ENCODE measurements at places on chromosomes 7 and 10.

DNA sequence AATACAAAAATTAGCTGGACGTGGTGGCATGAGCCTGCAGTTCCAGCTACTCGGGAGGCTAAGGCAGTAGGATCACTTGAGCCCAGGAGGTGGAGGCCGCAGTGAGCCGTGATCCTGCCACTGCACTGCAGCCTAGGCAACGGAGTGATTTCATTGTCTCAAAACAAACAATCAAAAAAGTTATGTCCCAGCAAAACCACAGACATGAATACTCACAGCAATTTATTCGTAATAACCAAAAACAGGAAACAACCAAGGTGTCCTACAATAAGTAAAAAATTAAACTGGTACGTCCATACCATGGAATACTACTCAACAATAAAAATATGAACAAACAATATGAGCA lies 11.6 kb upstream of the CYTH3 start:
- DNase-seq = no peak

DNA sequence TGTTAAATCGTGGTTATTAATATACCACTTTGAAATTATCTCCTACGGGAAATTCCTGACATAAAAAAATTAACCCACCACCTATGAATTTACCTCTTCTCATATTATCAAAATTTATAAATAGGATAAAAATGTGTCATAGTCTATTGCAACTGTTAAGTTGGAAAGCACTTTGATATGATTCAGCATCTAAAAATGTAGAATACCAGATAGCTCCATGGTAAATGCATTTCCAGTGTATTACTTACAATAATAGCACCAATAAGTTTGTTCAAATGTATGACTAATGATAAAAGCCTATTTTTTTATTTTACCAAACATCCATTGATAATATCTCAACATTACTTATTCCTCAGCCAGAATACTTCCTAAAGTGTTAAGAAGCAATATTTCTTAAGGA lies 13.6 kb upstream of the KCND2 start:
- no peak for DNase-seq

GRCh38 chr10:65827359-65827758 lies 1098.5 kb upstream of the LRRTM3 start:
- DNase-seq = no peak

DNA sequence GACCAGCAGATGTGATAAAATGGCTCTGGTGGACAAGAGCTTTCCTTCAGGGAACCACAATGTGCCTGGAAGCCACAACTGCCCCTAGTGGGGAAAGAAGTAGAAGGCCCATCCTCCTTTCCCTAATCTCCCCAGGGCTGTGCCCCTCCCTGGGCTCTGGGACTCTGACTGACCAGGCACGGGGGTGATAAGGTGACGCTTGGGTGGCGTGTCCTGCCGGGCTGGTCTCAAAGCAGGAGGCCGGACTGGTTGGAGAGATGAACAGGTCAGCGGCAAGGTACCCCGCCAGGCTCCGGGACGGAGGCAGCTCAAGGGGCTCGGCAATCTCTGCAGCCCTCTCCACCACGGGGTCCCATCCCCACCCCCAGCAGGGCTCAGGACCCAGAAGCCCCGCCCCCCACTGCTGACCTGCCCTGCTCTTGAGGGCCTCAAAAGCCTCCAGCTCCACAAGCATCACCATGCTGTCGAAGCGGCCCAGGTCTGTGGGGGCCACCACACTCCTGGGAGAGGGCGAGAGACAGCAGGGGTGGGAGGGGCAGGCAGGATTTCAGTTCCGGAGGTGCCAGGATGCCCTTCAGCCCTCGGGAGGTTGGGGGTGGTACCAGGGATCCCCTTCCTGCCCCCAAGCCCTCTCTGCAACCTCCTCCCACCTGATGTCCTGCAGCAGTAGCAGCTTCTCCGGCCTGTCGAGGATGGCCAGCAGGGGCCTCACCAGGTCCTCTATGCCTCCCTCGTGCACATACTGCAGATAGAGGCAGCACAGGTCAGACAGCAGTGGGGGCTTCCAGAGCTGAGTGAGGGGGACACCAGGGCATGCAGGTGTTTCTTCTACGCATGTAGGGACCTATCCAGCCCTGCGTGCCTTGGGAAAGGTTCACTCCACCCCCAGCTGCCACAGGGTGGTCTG lies 12.2 kb downstream of the LZTS2 start:
- DNase-seq = no peak

GRCh38 chr7:142798451-142799436 lies 28.0 kb downstream of the PRSS2 start:
- DNase-seq = peak; percentile 56
